Activated CD4-positive, alpha-beta T cell treated with anti-CD3 and anti-CD28 coated beads, Interleukin-2, amount 50 U/mL, for 4 hours (primary cell): ENCODE measurements at places on chromosomes 7 and 10.

- no peak for DNase-seq
Measured at GRCh38 chr10:91987397-91988037, 63.9 kb downstream of the BTAF1 start.

DNA sequence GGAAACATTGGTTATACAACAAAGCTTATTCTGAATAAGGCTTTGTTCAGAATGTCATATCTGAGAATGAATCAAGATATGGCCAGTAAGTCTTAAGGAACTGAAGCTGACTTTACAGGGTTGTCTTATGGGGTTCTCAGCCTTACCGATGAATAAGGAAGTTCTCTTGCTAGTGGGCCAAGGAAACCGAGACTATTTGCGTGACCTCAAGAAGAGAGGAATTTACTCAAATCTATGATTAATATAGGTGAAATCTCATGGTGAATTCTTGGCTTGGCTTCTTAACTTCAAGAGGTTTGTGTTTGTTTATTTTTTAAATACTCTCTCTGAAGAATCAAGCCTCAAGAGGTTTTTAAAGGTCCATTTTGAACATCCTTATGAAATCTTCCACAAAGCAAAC is 4.7 kb upstream of the MRLN start:
- no peak for DNase-seq

GRCh38 chr7:93569189-93569588 is 5.3 kb downstream of the CALCR start:
- DNase-seq, result no peak

GRCh38 chr7:102390697-102391484 is 5.3 kb upstream of the PRKRIP1 start:
- DNase-seq, result peak; percentile 55

DNA sequence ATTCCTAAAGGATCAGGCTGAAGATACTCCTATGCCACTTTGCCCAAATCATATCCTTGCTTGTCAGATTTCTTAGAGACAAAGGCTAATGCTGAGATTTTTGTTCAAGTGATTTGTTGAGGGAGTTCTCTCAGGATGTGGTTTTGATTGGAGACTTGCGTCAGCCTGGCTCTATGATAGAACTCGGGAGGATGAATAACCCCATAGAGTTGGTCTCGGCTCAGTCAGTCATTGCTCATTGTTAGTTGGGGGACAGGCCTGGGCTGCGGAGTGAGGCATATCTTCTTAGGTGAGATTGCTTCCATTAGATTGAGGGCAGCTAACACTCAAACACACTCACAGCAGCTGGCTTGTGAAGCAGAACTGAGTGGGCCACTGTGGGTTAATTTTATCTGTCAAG is 203.4 kb downstream of the KIF20B start:
- DNase-seq, result no peak

DNA sequence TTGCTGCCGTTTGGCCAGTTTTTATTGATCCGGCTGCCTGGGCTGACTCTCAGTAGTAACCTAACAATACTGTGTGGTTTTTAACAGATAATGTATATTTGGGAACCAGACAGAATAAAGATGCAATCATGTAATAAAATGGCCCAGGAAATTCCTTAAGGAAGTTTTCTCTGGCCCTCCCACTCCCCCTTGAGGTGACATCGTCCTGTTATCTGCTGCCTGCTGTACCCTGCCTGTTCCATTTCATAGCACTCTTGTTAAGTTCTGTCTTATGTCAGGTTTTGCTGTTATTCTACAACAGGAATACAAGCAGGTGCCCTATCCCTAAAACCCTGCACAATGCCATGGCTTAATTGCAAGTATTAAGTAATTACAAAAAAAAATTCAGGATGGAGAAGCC is 12.5 kb downstream of the ITGB8 start:
- no peak for DNase-seq
